ENCODE measurements at places on chromosomes 5 and 9. TPM values are rescaled to one million over a fixed set of nuclear protein-coding genes. Genes with fewer than 3 reads are reported as not detected.

The TENT4A gene
- 30.7 TPM for total RNA-seq

The PCDHB6 gene
- not detected for total RNA-seq

The DDX4 gene
- not detected for total RNA-seq

The FOXD4L6 gene
- total RNA-seq = not detected

The PCDHGA8 gene
- 1.5 TPM for total RNA-seq

The PCDHB4 gene
- total RNA-seq = 2.3 TPM

The SPINK4 gene
- total RNA-seq = not detected

The KIAA1958 gene
- total RNA-seq = 5.7 TPM

The ZFP37 gene
- 1.7 TPM for total RNA-seq

The CAMK4 gene
- 2.7 TPM for total RNA-seq

The GDNF gene
- not detected for total RNA-seq

The TAF11L7 gene
- not detected for total RNA-seq

The MLANA gene
- total RNA-seq = not detected

The CER1 gene
- not detected for total RNA-seq

The SH3GL2 gene
- not detected for total RNA-seq

The FCN1 gene
- 0.22 TPM for total RNA-seq

The IFNA13 gene
- total RNA-seq = not detected

The WASHC1 gene
- 4.0 TPM for total RNA-seq

The GAS1 gene
- total RNA-seq = 21.9 TPM

The ABCA1 gene
- 37.6 TPM for total RNA-seq

The C5orf52 gene
- not detected for total RNA-seq

The NME5 gene
- 0.38 TPM for total RNA-seq

The DHX29 gene
- 26.7 TPM for total RNA-seq

The GALNT12 gene
- 25.9 TPM for total RNA-seq

The MAST4 gene
- 138 TPM for total RNA-seq

The RASGRF2 gene
- 0.62 TPM for total RNA-seq

The SARDH gene
- total RNA-seq = 0.57 TPM

The MARCHF11 gene
- total RNA-seq = not detected

The MYMK gene
- total RNA-seq = not detected

The FOXE1 gene
- 10.5 TPM for total RNA-seq

The TCERG1 gene
- 59.2 TPM for total RNA-seq

The C9orf50 gene
- not detected for total RNA-seq

The CCDC192 gene
- total RNA-seq = not detected

The ACOT12 gene
- not detected for total RNA-seq

The SPRY4 gene
- total RNA-seq = 1.9 TPM

The GPX3 gene
- total RNA-seq = 1,028 TPM

The LECT2 gene
- total RNA-seq = not detected

The SEMA6A gene
- total RNA-seq = 4.6 TPM

The IL4 gene
- not detected for total RNA-seq

The CSF1R gene
- total RNA-seq = 38.7 TPM

The RNF224 gene
- total RNA-seq = 1.2 TPM

The IFNK gene
- not detected for total RNA-seq

The ZFR gene
- total RNA-seq = 55.4 TPM

The RANBP17 gene
- total RNA-seq = 2.8 TPM

The EGFLAM gene
- 3.3 TPM for total RNA-seq

The HACD4 gene
- total RNA-seq = 1.1 TPM

The CDC25C gene
- total RNA-seq = 3.1 TPM

The FBP1 gene
- 3.0 TPM for total RNA-seq

The ECSCR gene
- total RNA-seq = 19.5 TPM

The COL23A1 gene
- 0.44 TPM for total RNA-seq

The HSPA4 gene
- total RNA-seq = 82.4 TPM

The SPATA31E1 gene
- total RNA-seq = not detected

The EQTN gene
- total RNA-seq = not detected

The ADAMTS13 gene
- 0.40 TPM for total RNA-seq

The ADCY2 gene
- total RNA-seq = 2.7 TPM

The ADAM19 gene
- 2.5 TPM for total RNA-seq

The CEL gene
- total RNA-seq = 1.9 TPM

The ANKRD34B gene
- not detected for total RNA-seq

The DOLK gene
- 15.3 TPM for total RNA-seq

The PCDHGB4 gene
- total RNA-seq = 2.8 TPM

All from esophagus squamous epithelium (tissue), 5 donors.